NCI-H1092 treated with DMSO at 0.1 percent for 48 hours (cell line): ENCODE measurements at places on chromosomes 7 and 10.

DNA sequence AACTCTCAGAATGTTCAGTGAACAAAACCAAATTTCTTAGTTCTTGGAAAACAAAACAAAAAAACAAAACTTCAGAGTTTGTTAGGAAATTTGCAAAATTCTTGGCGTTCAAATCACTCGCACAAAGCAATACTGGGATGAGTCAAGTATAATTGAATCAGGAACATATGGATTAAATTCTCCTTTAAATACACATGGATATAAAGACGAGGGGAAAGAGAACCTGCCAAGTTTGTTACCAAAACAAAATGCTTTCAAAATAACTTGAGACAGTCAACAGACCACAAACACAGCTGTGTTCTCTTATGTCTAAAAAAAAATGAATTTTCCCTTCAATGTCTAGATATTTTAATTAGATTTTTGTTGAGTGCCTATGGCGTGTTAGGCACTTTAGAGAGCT is 93.5 kb upstream of the MPP7 start:
- DNase-seq: no peak

- DNase-seq: peak; percentile 49
Measured at GRCh38 chr10:123301077-123301857, 147.1 kb downstream of the BUB3 start.

DNA sequence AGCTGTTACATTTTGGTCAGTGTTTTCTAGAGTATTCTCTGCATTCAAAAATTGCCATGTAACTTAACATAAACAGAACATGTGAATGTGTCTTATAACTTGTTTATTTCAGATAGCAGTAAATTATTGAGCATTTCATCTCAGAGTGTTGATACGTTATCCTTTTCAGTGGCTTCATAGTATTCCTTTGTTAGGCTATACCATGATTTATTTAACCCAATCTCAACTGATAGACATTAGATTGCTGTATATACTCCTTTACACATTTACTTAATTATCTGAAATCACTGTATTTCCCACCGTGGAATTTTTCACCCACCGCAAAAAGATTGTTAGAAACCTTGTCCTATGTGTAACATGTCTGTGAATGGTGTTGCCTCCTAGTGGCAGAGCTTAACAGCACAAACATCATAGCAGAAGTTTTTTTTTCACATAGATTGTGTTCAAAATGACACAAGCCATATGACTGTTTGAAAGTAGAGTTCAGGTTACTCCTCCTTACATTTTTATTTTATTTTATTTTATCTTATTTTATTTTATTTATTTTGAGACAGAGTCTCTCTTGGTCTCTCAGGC is 21.4 kb downstream of the SLF2 start:
- DNase-seq: no peak

- DNase-seq: no peak
Measured at GRCh38 chr7:140039066-140039465, 23.7 kb downstream of the PARP12 start.

DNA sequence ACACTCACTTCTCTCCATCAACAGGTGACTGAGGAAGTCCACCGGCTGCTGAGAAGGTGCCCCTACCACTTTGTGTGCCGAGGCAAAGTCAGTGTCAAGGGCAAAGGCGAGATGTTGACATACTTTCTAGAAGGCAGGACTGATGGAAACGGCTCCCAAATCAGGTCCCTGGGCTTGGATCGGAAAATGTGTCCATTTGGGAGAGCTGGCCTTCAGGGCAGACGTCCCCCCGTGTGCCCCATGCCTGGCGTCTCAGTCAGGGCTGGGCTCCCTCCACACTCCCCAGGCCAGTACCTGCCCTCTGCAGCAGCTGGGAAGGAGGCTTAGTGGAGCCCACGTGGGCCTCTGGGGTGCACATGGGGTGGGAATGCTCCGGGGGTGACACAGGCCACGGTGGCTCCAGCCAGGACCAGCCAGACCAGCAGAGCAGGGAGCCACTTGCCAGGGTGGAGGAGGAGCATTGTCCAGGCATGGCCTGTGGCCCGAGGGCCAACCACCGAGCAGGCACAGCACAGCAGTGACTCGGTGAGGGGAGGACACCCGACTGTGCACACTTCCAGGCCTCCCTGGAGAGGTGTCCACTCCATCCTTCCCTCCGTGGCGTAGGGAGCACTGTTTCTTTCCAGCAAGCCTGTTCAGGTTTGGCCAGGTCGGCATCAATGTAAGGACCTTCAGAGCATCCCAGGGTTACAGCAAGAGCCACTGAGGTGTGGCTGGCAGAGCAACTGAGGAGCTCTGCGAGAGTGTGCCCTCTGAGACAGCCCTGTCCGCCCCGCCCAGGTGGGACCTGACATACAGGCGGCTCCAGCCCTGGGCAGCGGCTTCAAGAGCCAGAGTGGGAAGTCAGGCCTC is 139.7 kb downstream of the ADCY1 start:
- no peak for DNase-seq

DNA sequence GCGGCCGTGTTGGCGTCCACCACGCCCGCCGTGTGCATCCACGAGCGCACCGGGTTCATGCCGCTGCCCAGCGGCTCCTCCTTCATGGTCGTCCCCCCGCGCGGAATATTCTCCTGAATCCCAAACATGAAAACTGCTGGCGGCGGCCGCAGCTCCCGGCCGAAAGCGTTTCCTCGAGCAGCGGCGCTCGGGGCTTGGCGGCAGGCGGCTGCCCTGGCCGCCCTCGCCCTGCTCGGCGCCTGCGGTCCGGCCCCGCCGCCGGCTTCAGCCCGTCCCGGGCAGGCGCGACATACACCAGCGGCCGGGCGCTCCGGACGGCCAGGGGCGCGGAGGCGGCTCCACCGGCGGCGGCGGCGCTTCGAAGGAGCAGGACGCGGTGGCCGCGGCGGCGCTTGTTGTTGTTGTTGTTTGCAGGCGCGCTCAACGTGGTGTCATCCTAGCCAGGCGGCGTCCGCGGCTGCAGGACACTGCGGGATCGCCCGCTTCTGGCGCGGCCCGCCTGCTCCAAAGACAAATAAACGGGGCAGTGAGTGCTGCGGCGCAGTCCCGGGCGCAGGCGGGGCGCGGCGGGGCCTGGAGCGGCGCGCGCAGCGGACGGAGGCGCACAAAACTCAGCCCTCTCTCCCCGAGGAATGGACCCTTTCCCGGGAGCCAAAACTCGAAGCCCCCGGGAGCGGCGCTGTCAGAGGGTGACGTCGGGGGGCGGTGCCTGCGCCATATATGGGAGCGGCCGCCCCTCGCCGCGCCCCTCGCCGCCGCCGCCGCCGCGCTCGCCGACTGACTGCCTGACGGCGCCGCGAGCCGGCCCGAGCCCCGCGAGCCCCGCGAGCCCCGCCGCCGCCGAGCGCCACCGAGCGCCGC is at the start of gene EBF3:
TSS of gene EBF3 (minus strand) at position 634 of the 861 bp plus-strand sequence. CDS start at position 128, 506 bp downstream.
- peak; percentile 71 for DNase-seq

DNA sequence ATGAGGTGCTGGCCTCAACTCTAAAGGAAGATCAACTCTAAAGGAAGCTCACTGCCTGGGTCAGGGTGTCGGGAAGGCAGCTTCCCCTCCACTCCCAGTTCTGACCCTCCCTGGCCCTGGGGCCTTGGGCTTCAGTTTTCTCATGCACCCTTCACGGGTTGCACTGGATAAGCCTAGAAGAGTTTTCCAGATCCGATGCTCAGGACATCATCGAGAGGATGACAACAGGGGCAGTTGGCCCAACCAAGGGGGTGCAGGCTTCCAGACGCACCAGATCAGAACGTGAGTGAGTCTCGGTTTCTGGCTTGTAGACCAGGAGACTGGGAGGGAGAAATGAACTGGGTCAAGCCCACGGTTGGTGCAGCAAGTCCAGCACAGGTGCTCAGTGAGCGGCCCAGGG is 34.2 kb upstream of the CHST15 start:
- DNase-seq: no peak

- peak; percentile 79 for DNase-seq
Measured at GRCh38 chr7:90596671-90597562, 796 bp downstream of the CDK14 start.

- no peak for DNase-seq
Measured at GRCh38 chr10:25502453-25502852, 327.7 kb downstream of the GPR158 start.

GRCh38 chr10:30540276-30540675 is 89.3 kb downstream of the LYZL2 start:
- DNase-seq: no peak

- no peak for DNase-seq
Measured at GRCh38 chr10:1199897-1200721, 143.9 kb downstream of the WDR37 start.

DNA sequence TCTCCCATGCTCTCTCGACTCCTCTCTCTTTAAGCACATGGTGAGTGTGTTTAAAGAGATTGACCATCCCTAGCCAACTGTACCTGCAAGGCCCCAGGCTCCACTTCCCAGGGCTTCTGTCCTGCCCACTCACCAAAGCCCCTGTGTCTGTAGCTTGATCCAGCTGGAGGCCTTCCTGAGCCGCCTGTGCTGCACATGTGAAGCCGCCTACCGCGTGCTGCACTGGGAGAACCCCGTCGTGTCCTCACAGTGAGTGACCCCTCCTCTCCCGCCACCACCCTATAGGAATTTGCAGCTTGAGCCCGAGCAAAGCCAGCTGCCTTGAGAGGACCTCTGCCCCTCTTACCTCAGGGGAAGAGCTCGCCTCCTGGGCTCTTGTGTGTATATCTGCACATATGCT is 11.2 kb downstream of the ZFYVE27 start:
- DNase-seq: no peak

DNA sequence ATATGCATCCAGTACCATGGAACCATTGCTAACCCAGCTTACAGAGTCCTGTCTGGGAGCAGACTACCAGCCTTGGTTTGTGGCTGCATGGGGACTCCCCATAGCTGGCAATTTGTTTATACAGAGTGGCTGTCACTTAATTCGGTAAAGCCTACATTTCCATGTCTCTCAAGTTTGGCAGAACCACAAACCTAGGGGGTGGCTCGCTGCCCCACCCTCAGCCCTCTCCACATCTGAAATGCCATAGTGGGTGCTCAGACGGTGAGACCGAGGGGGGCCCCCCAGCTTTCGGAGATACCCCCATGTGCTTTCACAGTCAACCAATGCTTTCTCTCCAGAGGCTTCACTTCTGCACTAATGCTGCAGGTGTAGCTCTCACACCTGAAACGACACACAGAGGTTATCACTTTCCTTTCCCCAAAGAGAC is 75.5 kb upstream of the KAT6B start:
- DNase-seq: no peak

DNA sequence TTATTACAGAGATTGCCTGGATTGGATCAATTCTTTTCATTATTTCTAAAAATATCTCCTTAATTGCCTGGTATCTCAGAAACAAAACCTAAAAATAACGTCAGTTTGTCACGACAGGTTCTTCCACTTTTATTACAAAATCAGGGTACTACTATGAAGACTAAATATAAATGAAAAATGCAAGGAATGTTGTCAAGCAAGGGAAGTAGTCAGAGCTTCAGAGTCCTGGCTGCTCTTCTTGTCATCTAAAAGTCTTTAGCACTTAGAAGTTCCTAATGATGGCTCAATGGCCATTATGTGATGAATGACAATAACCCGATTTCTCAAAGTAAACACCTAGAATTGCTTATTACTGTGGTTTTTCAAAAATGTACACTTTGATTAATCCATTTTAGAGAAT is 192.2 kb downstream of the SEMA3A start:
- DNase-seq: no peak

GRCh38 chr7:47461161-47461560 is 120.8 kb downstream of the TNS3 start:
- peak; percentile 50 for DNase-seq

GRCh38 chr7:18866359-18867036 is 250.9 kb downstream of the TWIST1 start:
- DNase-seq: no peak

GRCh38 chr10:133179128-133179520 is 19.1 kb downstream of the KNDC1 start:
- DNase-seq: no peak

GRCh38 chr10:97713339-97713825 is at the start of gene MARVELD1:
Gene MARVELD1 (plus strand): TSS chr10:97713730. CDS start chr10:97713877, 147 bp downstream.
- peak; percentile 34 for DNase-seq

- no peak for DNase-seq
Measured at GRCh38 chr10:51487576-51487975, 211.8 kb downstream of the CSTF2T start.

- peak; percentile 26 for DNase-seq
Measured at GRCh38 chr10:112471878-112472487, 25.0 kb downstream of the VTI1A start.

- DNase-seq: no peak
Measured at GRCh38 chr10:132516771-132517725, 20.5 kb upstream of the INPP5A start.

DNA sequence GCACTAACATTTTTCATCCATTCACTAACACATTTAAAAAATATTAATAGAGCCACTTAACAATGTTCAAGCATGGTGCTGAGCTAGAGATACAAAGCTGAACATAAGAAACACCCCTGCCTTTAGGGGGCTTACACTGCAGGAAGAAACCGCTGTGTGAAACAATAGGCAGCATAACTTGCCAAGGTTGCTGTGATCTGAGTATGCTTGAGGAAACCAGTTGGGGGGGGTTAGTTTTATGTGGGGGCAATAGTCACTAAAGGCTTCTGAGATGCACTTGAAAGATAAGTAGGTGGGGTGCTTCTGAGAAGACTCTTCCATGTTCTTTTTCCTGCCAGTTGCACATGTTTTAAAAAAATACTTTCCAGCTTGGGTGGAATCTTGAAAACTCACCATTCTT is 2.8 kb downstream of the RBM17 start:
- no peak for DNase-seq

DNA sequence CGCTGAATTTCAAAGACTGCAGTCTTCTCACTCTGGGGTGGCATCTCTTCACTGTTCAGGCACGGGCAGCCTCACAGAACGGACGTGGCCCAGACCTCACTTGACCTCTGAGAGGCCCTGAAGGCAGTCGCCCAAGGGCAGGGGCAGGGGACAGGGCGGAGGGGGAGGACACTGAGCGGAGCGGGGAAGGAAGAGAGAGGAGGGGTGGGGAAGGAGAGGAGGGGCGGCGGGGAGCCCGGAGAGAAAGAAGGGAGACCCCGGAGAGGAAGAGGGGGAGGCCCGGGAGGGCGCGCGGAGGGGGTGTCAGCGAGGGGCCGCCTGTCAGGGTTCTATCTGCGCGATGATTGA is 58.7 kb upstream of the COMTD1 start:
- DNase-seq: no peak

DNA sequence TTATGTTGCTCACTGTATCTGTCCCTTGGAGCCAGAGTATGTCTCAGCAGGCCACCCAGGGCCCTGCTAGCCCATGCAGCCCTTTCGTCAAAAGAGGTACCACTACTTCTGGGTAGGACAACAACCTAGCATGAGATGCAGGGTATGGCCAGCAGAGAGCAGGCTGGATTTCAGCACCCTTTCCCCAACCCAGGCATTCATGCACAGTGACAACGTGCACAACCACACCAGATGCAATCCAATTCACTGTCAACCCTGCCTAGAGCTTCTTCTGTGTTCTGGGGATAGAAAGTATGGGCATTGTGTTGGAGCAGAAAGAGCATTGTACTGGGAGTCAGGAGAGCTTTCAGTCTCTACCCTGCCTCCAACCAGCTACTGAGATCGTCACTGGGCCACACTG is 37.9 kb downstream of the JAZF1 start:
- no peak for DNase-seq
